ENCODE measurements at places on chromosomes 11 and 22.
A peak's percentile ranks its signal among the peaks of the same experiment; 100 is the strongest.

GRCh38 chr22:37330200-37331033 is 48.1 kb downstream of the CYTH4 start:
- DNase-seq = peak; percentile 97

DNA sequence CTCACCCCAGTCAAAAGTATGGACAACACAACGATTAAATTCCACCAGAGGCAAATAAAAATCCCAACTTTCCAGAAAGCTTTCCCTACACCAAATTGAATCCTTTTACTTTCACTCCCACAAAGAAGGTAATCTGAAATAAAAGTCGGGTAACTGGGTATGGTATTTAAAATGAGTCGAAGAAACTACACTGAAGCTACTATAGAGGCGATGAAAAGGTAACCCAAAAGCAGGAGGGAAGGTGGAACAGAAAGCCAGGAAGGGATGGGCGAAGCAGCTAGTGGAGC is 1.1 kb downstream of the PICALM start:
- DNase-seq = no peak

- no peak for DNase-seq
These were observed 279.9 kb downstream of the TENM4 start for GRCh38 chr11:79160791-79161403.

DNA sequence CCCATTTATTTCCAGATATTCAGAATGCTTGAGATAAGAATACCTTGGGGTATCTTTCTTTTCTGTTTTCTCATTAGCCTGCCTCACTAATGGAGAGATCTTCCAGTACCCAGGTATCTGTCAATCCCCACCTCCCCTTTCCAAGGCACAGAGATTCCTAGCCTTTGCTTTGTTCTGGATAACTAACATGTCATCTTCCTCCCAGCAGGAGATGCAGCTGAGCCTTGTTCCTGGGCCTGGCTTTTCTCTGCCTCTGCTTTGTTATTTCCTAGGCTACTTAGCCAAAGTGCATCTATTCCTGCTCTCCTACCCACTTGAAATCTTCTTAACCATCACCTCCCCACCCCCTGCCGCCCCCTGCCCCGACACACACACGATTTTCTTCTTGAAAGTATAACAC is 297.1 kb downstream of the NELL1 start:
- peak; percentile 39 for DNase-seq

GRCh38 chr11:69382131-69383128 is 88.5 kb downstream of the MYEOV start:
- DNase-seq = peak; percentile 87

DNA sequence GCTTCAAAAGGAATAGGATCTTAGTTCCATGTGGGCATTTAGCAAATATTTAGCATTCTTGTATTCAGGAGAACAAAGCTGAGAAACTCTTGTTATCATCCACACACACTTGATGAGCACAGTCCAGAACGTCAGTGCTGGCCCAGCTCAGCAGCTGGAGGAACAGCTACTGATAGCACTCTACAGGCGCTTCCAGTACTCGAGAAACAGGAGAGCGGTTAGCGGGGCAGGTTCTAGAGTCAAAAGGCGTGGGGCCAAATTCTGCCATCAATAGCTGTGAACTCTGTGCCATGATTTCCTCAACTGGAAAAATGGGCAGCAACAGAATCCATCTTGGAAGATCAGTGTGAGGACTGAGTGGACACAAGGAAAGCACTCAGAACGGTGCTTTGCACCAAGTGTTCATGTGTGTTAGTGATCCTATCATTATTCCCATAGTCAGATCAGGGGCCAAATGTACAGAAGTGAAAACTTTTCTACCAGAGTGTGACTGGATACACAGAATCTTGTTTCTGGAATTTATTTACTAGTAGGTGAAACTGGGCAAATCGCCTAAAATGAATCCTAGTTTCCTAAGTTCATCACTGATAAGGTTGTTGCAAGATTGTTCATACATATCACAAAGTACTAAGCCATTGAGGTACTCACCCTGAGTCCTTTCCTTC is 3.2 kb downstream of the JOSD1 start:
- no peak for DNase-seq

- peak; percentile 27 for DNase-seq
These were observed 82.4 kb downstream of the DGCR2 start for GRCh38 chr22:19039796-19040280.

GRCh38 chr11:14892577-14892976 is 546 bp upstream of the CYP2R1 start:
- no peak for DNase-seq

GRCh38 chr11:587978-588380 is 11.7 kb downstream of the PHRF1 start:
- no peak for DNase-seq

- peak; percentile 16 for DNase-seq
These were observed 75.6 kb upstream of the MYOD1 start for GRCh38 chr11:17643506-17644405.

GRCh38 chr11:96123301-96123700 is 199.4 kb upstream of the MTMR2 start:
- no peak for DNase-seq

- no peak for DNase-seq
These were observed 33.4 kb upstream of the OR10G7 start for GRCh38 chr11:124074554-124074953.

- no peak for DNase-seq
These were observed 19.6 kb downstream of the APOL4 start for GRCh38 chr22:36182056-36182455.

DNA sequence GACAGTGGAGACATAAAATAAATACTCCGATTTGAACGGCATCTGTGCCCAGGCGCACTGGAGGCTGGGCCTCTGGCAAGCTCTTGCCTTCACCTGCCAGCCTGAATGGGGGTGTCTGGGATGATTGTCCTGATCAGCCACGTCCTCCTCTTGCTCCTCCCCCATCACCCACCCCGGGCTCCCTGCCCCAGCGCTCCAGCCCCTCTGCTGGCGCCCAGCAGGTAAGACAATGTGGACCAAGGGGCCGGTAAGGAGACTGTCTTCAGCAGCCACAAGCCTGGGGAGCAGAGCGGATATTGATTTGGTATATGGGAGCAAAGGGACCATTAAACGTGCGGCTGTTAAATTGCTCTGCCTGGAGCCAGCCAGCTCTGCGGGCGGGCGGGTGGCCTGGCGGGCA is 24.9 kb downstream of the WNT11 start:
- DNase-seq = peak; percentile 88

- no peak for DNase-seq
These were observed 53.4 kb downstream of the GAB2 start for GRCh38 chr11:78364128-78364751.

DNA sequence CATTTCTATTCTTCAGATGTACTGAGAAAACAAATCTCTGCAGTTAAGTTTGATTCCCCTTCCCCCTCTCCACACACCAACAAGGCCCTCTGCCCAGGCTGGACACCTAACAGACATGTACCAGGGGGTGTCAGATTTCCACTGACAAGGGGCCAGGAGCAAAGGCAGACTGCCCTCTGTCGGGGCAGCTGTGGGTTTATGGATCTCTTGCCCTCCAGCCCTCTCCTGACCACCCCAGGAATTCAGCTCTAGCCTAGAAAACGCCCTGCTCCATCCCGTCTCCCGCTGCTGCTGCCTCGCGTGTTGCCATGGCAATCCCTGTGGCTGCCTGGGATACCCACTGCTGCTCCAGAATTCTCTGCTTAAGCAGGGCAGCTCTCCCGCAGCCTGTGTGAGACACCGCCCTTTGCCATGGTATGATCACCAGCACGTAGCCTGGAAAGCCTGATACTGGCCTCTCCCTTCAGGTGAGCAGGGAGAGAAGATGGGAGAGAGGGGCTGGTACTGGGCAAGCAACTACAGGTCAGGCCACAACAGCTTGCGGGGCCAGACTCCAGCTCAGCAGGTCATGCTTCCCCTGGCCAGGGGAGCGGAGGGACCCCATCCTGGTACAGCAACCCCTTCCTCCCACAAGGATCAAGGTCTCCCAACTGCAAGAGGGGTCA is 41.6 kb downstream of the BUD13 start:
- DNase-seq = peak; percentile 88

DNA sequence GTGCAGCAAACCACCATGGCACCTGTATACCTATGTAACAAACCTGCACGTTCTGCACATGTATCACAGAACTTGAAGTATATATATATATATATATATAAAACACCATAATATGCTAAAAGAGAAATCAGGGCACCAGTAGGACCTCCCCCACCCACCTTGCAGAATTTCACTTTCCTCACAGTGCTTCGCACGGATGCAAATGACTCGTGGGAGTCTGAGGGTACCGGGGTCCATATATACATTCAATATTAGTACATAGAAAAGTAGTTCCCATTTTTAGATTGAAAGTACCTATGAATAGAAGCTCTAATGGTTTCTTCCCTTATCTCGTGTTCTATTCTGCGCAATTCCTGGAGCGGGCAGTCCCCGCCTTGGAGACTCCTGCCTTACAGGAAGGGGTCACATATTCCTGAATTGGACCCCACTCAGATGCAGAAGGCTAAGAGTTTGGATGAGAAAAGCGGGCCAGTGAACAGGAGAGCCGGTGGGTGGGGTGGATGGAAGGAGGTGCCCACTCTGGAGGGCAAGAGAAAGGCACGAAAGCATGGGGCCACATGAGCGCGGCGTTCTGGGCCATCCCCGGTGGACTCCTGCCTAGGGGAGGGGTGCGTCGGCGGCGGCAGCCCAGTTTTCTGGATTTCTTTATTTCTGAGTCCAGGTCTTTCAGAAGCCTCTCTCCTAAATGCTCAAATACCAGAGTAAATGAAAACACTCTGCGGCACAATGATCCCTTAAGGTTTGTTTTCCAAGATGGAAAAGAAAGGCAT is 136.3 kb downstream of the ETS1 start:
- peak; percentile 26 for DNase-seq

DNA sequence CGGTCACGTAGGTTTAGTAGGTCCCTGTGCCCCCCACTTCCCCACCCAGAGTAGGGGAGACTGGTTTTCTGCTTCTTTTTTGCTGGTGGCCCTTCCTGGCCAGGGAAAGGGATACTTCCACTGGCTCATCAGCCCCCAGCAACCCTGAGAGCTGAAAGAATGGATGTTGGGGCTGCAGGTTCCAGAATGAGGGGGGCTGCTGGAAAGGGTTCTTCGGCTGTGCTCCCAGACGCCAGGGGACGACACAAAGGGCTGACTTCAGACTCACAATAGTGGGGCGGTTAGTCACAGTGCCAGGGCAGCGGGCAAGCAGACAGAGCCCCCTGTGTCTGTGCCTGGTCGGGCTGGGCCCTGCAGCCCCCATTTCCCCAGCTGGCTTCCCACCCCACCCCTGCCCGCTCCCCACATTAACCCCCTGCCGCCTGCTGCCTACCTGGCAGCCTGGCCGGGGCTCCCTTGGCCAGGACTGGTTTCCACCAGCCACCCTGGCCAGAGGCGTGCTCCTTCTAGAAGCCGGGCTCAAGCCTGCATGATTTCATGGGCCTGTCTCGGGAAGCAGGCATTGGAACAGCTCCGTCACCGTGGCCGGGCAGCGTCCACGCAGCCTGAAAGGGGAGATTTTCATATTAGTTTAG is 79.1 kb upstream of the WNT7B start:
- DNase-seq = peak; percentile 57

DNA sequence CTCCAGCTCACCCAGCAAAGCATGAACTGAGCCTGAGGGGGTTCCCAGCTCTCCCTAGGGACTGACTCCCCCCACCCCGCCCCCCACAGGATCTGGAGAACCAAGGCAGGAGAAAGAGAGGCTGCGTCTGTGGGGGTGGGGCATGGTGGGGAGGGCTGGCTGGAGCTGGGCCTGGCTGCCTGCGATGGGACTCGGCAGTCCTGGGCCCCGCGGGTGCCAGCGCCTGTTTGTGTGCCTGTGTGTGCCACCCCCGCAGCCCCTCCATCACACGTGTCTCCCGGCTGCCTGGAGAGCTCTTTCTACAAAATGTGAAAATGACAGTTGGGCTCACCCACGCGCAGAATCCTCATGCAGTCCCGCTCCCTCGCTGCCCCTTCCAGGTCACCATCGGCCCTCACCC is 46.8 kb downstream of the CACNA1I start:
- peak; percentile 77 for DNase-seq
